ENCODE measurements at places on chromosomes 4 and X.

GRCh38 chrX:78931814-78932213, 13.4 kb upstream of the P2RY10 start:
- no peak for DNase-seq

- no peak for DNase-seq
Measured at GRCh38 chr4:139368998-139369397, 66.7 kb upstream of the NDUFC1 start.

DNA sequence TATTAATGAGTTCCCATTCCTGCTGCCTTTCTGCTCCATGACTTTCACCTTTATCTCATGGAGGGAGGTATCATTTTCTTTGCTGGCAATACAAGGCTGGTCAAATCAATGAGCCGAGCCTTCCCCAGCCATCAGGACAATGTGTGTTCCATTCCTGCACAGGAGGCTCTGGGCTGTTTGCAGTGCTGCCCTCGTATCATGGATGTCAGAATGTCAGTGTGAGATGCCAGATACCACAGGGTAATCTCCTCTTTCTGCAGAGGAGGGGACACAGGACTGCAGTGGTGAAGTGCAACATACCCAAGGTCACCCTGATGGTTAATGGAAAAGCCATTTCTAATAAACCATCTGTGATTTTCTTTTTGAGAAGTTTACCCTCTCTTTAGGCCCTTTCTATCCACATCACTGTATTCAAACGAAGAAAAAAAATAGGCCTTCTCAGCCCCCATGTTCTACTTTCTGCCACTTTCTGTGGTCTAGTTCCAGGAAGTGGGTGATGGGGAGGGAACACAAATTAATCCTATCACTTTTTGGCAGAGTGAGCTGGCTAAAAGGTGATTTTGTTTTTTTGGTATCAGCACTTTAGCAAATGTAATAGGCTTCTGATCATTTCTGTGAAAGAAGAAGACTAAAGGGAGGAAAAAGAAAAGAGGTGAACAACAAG, 490.2 kb upstream of the BOD1L1 start:
- no peak for DNase-seq

- no peak for DNase-seq
Measured at GRCh38 chrX:20527558-20528011, 260.9 kb upstream of the RPS6KA3 start.

GRCh38 chrX:149494844-149495565, 10.1 kb downstream of the IDS start:
- DNase-seq = no peak

- DNase-seq = peak; percentile 60
Measured at GRCh38 chr4:68271851-68272357, 26.4 kb upstream of the TMPRSS11B start.

GRCh38 chrX:129784371-129784770, 4.6 kb downstream of the SASH3 start:
- no peak for DNase-seq

- peak; percentile 31 for DNase-seq
Measured at GRCh38 chrX:103464072-103464773, 55.1 kb downstream of the RAB40A start.

DNA sequence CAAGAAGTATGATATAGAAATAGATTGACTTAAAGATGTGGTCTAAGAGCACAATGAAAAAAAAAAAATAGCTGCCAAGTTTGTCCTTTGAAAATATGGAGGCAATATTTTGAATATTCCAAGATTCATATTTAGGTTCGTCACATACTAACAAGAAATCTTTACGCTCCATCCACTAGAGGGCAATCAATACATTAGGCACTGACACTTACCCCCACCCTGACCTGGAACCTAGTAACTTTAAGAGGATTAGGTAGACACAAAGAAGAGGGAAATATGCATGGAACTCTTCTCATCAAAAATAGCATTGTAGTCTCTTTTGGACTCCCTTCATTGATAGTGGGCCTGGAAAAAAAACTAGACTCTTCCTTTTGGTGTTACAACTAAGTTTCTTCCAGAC, 1108.1 kb downstream of the PCDH19 start:
- peak; percentile 1 for DNase-seq

Measured in fibroblast of skin of right biceps (primary cell).